ENCODE measurements at places on chromosomes 6 and 20. TPM values are rescaled to one million over a fixed set of nuclear protein-coding genes. Genes with fewer than 3 reads are reported as not detected.

Gene MUC22
- not detected for total RNA-seq

Gene PRICKLE4
- 0.64 TPM for total RNA-seq

Gene RBL1
- total RNA-seq = 10.7 TPM

Gene PIGU
- total RNA-seq = 27.3 TPM

Gene OOEP
- not detected for total RNA-seq

Gene SIGLEC1
- 0.01 TPM for total RNA-seq

Gene SIRPD
- not detected for total RNA-seq

Gene HDGFL1
- not detected for total RNA-seq

Gene NOX3
- not detected for total RNA-seq

Gene SRMS
- total RNA-seq = 0.16 TPM

Gene SEL1L2
- not detected for total RNA-seq

Gene PLA2G7
- total RNA-seq = not detected

Gene BAK1
- total RNA-seq = 45.2 TPM
